ENCODE measurements at places on chromosomes 3 and 15.

DNA sequence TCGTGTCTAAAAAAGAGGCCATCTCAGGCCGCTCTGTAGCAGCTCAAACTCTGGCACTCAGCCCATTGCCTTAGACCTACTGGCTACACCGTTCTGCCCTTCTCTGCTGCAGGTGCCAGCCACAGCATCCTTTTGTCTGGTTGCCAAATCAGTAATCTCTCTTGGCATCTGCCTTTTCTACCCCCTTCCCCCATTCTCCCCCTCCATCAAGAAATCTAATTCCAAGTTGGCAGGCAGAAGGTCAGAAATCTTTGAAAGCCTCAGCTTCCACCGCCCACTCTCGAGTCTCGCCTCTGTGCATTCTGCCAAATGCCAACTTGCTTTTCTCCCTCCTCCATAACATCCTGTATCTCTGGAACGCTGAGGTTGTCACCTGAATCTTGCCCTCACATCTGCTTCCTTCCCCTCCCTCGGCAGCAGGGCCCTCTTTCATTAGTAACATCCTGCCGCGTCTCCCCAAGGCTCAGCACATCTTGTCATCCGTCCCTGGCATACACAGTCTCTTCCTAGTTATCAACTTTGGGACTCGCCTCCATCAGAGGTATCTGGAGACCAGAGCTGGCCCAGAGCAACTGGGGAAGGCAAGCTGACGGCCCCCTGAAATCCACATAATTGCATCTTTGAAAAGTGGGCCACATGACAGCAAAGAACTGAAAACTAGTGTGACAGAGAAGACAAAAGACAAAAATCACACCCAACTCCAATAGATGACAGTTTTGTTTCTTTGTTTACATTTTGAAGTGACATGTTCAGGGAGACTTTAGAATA is 312.0 kb upstream of the CCDC54 start:
- no peak for DNase-seq

GRCh38 chr15:87450314-87450713 is 806.2 kb downstream of the NTRK3 start:
- DNase-seq = no peak

GRCh38 chr3:134568790-134569189 is 82.0 kb downstream of the KY start:
- DNase-seq = no peak

DNA sequence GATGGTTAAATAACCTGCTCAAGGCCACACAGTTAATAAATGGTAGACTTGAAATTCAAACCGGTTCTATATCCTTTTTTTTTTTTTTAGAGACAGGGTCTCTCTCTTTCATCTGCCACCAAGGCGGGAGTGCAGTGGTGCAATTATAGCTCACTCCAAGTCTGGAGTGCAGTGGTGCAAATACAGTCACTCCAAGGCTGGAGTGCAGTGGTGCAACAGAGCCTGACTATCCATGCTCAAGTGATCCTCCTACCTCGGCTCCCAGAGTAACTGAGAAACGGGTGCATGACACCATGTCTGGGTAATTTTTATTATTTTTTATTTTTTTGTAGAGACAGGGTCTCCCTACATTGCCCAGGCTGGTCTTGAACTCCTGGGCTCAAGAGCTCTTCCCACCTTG is 23.4 kb downstream of the DPP8 start:
- no peak for DNase-seq

- no peak for DNase-seq
Measured at GRCh38 chr3:59680919-59681318, 631.1 kb upstream of the CFAP20DC start.

GRCh38 chr15:69085325-69086081 is 71.0 kb downstream of the NOX5 start:
- no peak for DNase-seq

DNA sequence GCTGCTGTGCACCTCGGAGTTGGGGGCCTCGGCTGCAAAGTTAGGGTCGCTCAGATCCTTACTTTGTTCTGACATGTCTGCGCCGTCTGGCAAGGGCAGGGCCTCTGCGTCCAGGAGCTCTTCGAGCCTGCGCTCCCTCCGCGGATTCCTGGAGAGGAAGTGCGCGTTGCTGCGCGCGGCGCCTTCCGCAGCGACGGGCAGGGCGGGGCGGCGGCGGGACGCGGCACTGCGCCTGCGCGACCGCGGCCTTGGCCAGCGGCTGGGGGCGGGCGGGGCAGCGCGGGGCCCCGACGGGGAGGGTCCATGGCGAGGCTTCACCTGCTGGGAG is at the start of gene NDN:
TSS of gene NDN (minus strand) at position 163 of the 328 bp plus-strand sequence. CDS start at position 75, 88 bp downstream.
- no peak for DNase-seq

DNA sequence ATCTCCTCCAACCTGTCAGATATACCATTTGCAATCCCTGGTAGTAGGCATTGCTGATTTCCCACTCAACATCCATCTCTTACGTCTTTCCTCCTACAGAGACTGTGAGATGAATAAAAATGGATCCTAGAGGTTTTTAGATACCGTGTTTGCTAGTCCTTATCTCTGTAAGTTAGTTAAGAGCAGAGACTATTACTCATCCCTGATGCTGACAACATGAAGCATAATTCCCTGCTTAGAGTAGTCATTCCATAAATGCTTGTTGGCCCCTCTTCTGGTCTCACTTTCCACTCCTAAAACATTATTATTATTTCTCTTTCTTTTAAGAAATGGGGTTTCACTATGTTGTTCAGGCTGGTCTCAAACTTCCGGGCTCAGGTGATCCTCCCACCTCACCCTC is 136.2 kb downstream of the RTP4 start:
- no peak for DNase-seq

GRCh38 chr3:173065543-173065981 is 75.5 kb downstream of the SPATA16 start:
- DNase-seq = no peak

All from pulmonary artery endothelial cell (primary cell).